ENCODE measurements at places on chromosomes 7 and 10. TPM values are rescaled to one million over a fixed set of nuclear protein-coding genes. Genes with fewer than 3 reads are reported as not detected.

PHYHIPL gene
- not detected for total RNA-seq

FAM20C gene
- 29.7 TPM for total RNA-seq

FGFR2 gene
- total RNA-seq: 0.54 TPM

MMP21 gene
- total RNA-seq: not detected

PI4K2A gene
- 10.4 TPM for total RNA-seq

GRCh38 chr7:128347647-128348097, 4.0 kb upstream of the RBM28 start:
- H3K27me3 ChIP-seq: peaks cover 13% of the 10 kb centered on the region
- H3K4me3 ChIP-seq: no peak overlapping the region
- no peaks in the 10 kb centered on the region for H3K36me3 ChIP-seq
- H3K4me1 ChIP-seq: peaks cover 5% of the 10 kb centered on the region
- DNase-seq: no peak

- no peak for DNase-seq
- H3K4me1 ChIP-seq: no peaks in the 10 kb centered on the region
- H3K27me3 ChIP-seq: no peaks in the 10 kb centered on the region
- H3K4me3 ChIP-seq: no peak overlapping the region
These were observed 104.0 kb downstream of the GRM3 start for GRCh38 chr7:86747698-86748097.

- H3K4me3 ChIP-seq: no peak overlapping the region
- H3K4me1 ChIP-seq: no peaks in the 10 kb centered on the region
- H3K27ac ChIP-seq: no peak overlapping the region
- DNase-seq: no peak
These were observed 399.0 kb downstream of the HGF start for GRCh38 chr7:81370822-81371221.

DNA sequence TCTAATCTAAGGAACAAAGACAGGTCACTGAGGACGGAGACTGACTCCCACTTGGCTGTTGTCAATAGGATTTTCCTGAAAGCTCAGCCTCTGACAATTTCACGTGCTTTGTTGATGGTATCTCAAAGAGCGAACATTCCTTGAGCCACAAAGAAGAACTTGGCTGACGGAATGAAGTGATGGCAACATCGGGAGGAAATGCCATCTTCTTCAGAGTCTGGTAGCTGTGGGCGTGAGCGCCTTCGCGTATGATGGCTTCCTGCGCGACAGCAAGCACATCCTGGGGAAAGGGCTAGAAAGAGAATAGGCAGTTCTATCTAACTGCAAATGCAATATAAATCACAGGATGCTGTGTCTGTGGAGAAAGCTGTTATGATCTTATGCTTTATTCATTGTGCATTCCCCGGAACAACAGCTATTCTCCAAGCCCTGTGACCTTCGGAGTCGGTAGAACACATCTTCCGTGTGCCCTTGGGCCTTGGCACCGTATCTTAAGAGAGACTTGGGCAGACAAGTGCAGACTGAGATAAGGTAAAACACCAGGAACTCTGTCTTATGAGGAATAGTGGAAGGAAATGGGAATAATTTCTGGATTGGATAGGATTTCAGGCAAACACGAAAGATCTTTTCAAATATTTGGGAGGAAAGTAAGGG, 19.6 kb upstream of the GTPBP4 start:
- DNase-seq: no peak
- H3K27me3 ChIP-seq: no peaks in the 10 kb centered on the region
- H3K27ac ChIP-seq: no peak overlapping the region
- H3K36me3 ChIP-seq: no peaks in the 10 kb centered on the region

DNA sequence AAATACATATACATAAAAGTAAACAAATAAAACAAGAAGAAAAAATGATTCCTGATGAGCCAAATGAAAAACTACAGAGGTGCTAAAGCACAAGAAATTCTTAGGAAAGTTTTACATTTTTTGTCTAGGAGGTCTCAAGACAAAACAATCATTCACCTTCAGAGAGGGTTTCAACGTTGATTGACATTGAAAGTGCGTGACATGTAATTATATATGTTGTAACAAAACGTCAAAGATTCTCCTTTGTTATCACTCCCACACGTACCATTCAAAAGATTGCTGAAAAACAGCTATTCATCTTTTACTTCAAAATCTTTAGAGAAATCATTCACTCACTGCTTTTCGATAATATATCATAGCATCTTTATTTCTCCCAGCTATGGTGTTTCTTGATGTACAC, 375.9 kb downstream of the NEBL start:
- H3K27me3 ChIP-seq: no peaks in the 10 kb centered on the region
- H3K4me3 ChIP-seq: no peak overlapping the region
- no peaks in the 10 kb centered on the region for H3K4me1 ChIP-seq
- DNase-seq: no peak
- no peak overlapping the region for H3K27ac ChIP-seq
- H3K36me3 ChIP-seq: no peaks in the 10 kb centered on the region

- no peak for DNase-seq
- H3K27ac ChIP-seq: no peak overlapping the region
- H3K4me3 ChIP-seq: no peak overlapping the region
- no peaks in the 10 kb centered on the region for H3K36me3 ChIP-seq
- H3K27me3 ChIP-seq: no peaks in the 10 kb centered on the region
- no peaks in the 10 kb centered on the region for H3K4me1 ChIP-seq
These were observed 28.9 kb upstream of the LMTK2 start for GRCh38 chr7:98077762-98078161.

- H3K4me3 ChIP-seq: no peak overlapping the region
- H3K36me3 ChIP-seq: no peaks in the 10 kb centered on the region
- DNase-seq: no peak
These were observed 100.8 kb downstream of the PRTFDC1 start for GRCh38 chr10:24851629-24852028.

DNA sequence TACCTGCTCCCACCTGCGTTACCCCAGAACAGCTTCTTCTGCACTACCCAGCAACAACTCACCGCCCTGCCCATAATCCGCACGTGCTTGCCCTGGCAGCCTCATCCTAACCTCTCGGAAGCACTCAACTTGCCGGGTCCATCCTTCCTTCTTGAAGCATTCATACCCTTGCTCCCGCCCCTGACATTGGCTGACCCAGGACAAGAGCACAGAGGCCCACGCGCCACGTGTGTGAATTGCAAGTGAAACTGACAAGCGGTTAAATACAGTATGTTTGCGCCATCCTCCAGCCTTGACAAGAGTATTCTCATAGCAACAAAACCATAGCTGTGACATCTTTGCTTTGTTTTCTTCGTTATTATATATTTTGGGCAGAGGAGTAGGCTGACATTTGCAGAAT, 10.9 kb upstream of the OCM start:
- no peaks in the 10 kb centered on the region for H3K36me3 ChIP-seq
- DNase-seq: no peak
- H3K4me1 ChIP-seq: no peaks in the 10 kb centered on the region
- H3K27me3 ChIP-seq: no peaks in the 10 kb centered on the region
- H3K4me3 ChIP-seq: no peak overlapping the region

- no peaks in the 10 kb centered on the region for H3K36me3 ChIP-seq
- no peaks in the 10 kb centered on the region for H3K4me1 ChIP-seq
- H3K27ac ChIP-seq: no peak overlapping the region
- H3K4me3 ChIP-seq: no peak overlapping the region
- no peaks in the 10 kb centered on the region for H3K27me3 ChIP-seq
These were observed 70.6 kb upstream of the STARD3NL start for GRCh38 chr7:38107486-38107893.

DNA sequence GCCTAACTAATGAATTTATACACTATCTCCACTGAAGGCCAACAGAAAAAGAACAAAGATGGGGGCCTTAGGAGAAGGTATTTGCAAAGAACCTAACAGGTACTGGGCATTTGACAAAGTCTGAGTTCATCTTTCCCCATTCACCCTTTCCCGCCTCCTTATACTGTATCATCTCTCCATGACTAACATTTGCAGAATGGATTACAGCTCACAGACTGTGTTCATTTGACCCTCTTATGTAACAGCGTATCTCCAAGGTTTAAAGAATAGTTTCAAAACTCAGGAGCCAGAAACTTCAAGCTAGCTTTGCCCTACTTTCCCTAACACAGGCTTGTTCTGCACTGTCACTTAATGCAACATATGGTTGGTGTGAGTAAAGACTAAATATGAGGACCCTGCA, 238.7 kb upstream of the CELF2 start:
- H3K27me3 ChIP-seq: no peaks in the 10 kb centered on the region
- H3K36me3 ChIP-seq: no peaks in the 10 kb centered on the region
- DNase-seq: no peak
- H3K4me3 ChIP-seq: no peak overlapping the region

- no peaks in the 10 kb centered on the region for H3K36me3 ChIP-seq
- no peaks in the 10 kb centered on the region for H3K4me1 ChIP-seq
These were observed 800.5 kb upstream of the KCND2 start for GRCh38 chr7:119472408-119473038.

DNA sequence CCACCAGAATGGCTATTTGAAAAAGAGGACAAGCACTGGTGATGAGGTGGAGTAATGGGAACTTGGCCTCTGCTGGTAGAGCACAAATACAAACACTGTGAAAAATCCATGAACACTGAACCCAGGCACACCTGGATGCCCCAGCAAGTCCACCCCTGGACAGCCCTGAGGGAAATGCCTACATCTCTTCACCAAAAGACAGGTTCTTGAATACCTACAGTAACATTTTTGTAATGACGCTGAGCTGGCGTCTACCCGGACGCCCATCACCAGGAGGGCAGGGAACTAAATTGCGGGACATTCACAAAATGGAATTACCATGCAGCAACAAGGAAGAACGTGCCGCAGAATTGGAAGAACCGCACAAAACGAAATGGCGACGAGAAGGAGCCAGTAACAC, 70.5 kb downstream of the GNA12 start:
- peaks cover 25% of the 10 kb centered on the region for H3K4me1 ChIP-seq

GRCh38 chr7:120550494-120551048, 277.6 kb downstream of the KCND2 start:
- DNase-seq: no peak
- no peaks in the 10 kb centered on the region for H3K4me1 ChIP-seq
- H3K4me3 ChIP-seq: no peak overlapping the region
- H3K27me3 ChIP-seq: no peaks in the 10 kb centered on the region
- no peaks in the 10 kb centered on the region for H3K36me3 ChIP-seq

- no peak for DNase-seq
- no peak overlapping the region for H3K27ac ChIP-seq
- no peaks in the 10 kb centered on the region for H3K4me1 ChIP-seq
- no peaks in the 10 kb centered on the region for H3K36me3 ChIP-seq
These were observed 13.2 kb downstream of the HYCC1 start for GRCh38 chr7:23000597-23001360.

DNA sequence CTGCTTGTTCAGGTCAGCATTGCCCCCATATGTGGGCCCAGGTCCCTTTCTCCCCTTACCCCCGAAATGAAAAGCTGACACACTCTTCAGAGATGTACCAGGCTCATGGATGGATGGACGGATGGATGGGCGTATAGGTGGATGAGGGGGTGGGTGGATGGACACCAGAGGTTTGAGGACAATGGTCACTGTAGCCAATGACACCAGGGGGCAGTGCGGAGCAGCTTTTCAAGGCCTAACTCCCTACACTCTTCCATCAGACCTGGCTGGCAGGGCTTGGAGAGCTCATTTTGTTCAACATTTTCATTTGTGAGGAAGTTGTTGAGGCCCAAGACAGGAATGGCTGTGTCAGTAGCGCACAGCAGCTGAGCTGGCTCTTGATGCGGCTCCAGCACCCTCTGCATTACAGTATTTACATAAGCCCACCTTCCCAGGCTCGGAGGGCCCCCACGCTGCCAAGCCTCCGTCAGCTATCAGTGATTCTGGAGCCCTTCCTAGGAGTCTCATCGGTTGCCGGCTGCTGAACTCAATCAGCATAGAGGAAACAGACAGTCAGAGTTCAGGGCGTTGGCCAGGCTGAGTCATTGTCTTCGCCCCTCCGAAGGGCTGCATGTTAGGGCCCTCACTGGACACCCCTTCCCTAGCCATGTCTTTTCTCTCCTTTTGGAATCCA, 11.6 kb upstream of the FFAR4 start:
- H3K4me3 ChIP-seq: no peak overlapping the region
- H3K27me3 ChIP-seq: no peaks in the 10 kb centered on the region
- H3K27ac ChIP-seq: no peak overlapping the region
- H3K36me3 ChIP-seq: no peaks in the 10 kb centered on the region

GRCh38 chr7:21902240-21902639, 43.5 kb downstream of the CDCA7L start:
- H3K27ac ChIP-seq: no peak overlapping the region
- no peaks in the 10 kb centered on the region for H3K27me3 ChIP-seq
- no peaks in the 10 kb centered on the region for H3K4me1 ChIP-seq
- no peak overlapping the region for H3K4me3 ChIP-seq
- H3K36me3 ChIP-seq: no peaks in the 10 kb centered on the region
- DNase-seq: no peak

- DNase-seq: no peak
- H3K27ac ChIP-seq: no peak overlapping the region
- H3K4me3 ChIP-seq: no peak overlapping the region
- no peaks in the 10 kb centered on the region for H3K27me3 ChIP-seq
These were observed 15.2 kb downstream of the SOSTDC1 start for GRCh38 chr7:16450366-16450765.

DNA sequence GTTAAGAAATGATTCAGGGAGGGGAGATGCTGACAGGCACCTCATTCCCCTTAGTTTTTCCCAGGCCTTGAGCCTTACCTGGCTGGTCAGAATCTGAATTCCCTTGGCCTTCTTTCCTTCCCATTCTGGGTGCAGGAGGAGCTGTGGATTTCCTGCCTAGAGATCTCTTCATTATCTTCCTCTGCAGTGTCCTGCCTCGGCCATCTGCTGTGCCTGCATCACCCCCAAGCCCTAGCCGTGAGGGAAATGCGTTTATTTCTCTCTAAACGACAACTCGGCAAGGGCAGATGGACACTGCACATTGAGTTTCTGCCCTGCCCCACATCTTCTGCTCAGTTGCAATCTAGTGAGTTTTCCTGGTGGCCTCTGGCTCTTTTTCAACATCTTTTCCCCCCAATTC, 26.7 kb downstream of the ZCWPW1 start:
- no peaks in the 10 kb centered on the region for H3K27me3 ChIP-seq
- H3K36me3 ChIP-seq: no peaks in the 10 kb centered on the region
- no peaks in the 10 kb centered on the region for H3K4me1 ChIP-seq
- no peak overlapping the region for H3K27ac ChIP-seq
- no peak for DNase-seq

DNA sequence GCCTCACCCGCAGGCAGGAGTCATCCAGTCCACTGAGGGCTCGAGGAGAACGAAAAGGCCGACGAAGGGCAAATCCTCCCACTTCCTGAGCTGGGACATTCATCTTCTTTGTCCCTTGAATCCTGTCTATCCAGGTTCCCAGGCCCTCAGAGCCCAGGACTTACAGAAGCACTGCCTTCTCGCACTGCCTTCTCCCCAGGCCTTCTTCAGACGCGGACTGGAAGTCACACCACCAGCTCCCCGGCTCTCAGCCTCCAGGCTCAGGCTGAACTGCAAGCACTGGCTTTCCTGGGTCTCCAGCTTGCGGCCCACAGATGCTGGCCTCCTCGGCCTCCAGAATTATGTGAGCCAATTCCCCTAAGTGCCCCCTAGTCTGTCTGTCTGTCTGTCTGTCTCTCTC, 6.4 kb upstream of the MMP21 start:
- no peaks in the 10 kb centered on the region for H3K36me3 ChIP-seq
- no peak overlapping the region for H3K4me3 ChIP-seq
- no peak for DNase-seq
- H3K27ac ChIP-seq: no peak overlapping the region
- H3K4me1 ChIP-seq: no peaks in the 10 kb centered on the region
